ENCODE measurements at places on chromosomes 12 and 14. TPM values are rescaled to one million over a fixed set of nuclear protein-coding genes. Genes with fewer than 3 reads are reported as not detected.

GRCh38 chr14:94517248-94517640 lies 8.0 kb upstream of the SERPINA12 start:
- no peaks in the 10 kb centered on the region for H3K36me3 ChIP-seq
- no peak overlapping the region for H3K4me3 ChIP-seq
- DNase-seq, result no peak
- no peaks in the 10 kb centered on the region for H3K27me3 ChIP-seq

GRCh38 chr14:98018628-98019027 lies 1221.4 kb downstream of the VRK1 start:
- no peaks in the 10 kb centered on the region for H3K4me1 ChIP-seq
- no peak for DNase-seq
- no peaks in the 10 kb centered on the region for H3K27me3 ChIP-seq
- no peak overlapping the region for H3K27ac ChIP-seq

EPYC gene
- total RNA-seq, result not detected

DNA sequence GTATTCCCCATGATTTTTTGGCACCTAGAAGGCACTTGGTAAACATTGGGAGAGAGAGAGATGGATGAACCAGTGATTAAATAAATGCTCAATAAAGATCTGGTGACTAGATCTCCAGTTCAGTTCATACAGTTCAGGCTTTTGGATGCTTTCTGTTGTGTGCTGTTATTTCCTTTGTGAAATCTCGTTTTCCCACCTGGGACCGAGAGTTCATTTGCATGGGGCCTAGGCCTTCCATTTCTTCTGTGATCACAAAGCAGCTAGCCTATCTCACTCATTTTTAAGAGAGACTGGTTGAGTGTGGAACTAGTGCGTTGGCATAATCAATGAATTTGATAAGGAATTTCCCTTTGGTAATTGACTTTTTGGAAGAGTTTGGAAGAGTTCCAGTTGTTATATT lies 104.0 kb downstream of the VRK1 start:
- H3K4me1 ChIP-seq, result no peaks in the 10 kb centered on the region
- no peaks in the 10 kb centered on the region for H3K36me3 ChIP-seq
- H3K27me3 ChIP-seq, result no peaks in the 10 kb centered on the region
- DNase-seq, result no peak
- no peak overlapping the region for H3K4me3 ChIP-seq
- no peak overlapping the region for H3K27ac ChIP-seq

- peaks cover 8% of the 10 kb centered on the region for H3K4me1 ChIP-seq
- H3K27ac ChIP-seq, result no peak overlapping the region
Measured at GRCh38 chr12:52517005-52517835, 3.0 kb downstream of the KRT5 start.

GRCh38 chr14:76872796-76873432 lies 46.7 kb downstream of the LRRC74A start:
- no peak overlapping the region for H3K27ac ChIP-seq
- no peaks in the 10 kb centered on the region for H3K36me3 ChIP-seq
- peak; percentile 27 for DNase-seq

- H3K36me3 ChIP-seq, result no peaks in the 10 kb centered on the region
- H3K27me3 ChIP-seq, result peaks cover 5% of the 10 kb centered on the region
- no peak overlapping the region for H3K27ac ChIP-seq
- DNase-seq, result no peak
- no peak overlapping the region for H3K4me3 ChIP-seq
Measured at GRCh38 chr12:121090586-121091514, 41.8 kb upstream of the P2RX7 start.

- H3K27me3 ChIP-seq, result no peaks in the 10 kb centered on the region
- no peak overlapping the region for H3K27ac ChIP-seq
- DNase-seq, result no peak
- no peak overlapping the region for H3K4me3 ChIP-seq
- H3K36me3 ChIP-seq, result no peaks in the 10 kb centered on the region
Measured at GRCh38 chr14:33375786-33376185, 437.1 kb downstream of the NPAS3 start.

SOCS4 gene
- total RNA-seq, result 19.9 TPM

DNA sequence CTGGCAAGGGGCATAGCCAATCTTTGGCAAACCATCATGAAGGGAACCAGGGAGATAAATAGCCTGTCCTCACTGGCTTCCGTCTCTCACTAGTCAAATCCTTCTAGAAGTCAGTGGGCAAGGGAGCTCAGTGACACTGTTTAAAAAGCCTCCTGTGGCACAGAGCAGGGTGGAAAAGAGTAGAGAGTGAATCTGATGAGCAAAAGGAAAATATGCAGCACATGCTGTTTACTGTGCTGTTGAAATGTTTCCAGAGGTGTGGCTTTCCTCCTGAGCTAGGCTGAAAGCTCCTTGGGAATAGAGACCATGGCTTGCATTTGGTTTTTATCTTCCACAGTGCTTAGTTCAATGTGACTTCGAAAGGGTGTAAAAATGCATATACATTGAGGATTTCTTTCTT lies 7.7 kb upstream of the DYRK2 start:
- H3K4me1 ChIP-seq, result no peaks in the 10 kb centered on the region
- no peak overlapping the region for H3K4me3 ChIP-seq
- H3K27ac ChIP-seq, result no peak overlapping the region
- no peaks in the 10 kb centered on the region for H3K36me3 ChIP-seq
- no peak for DNase-seq

TTC5 gene
- 10.0 TPM for total RNA-seq

GRCh38 chr12:125744201-125744600 lies 679.0 kb downstream of the AACS start:
- DNase-seq, result no peak
- H3K27me3 ChIP-seq, result no peaks in the 10 kb centered on the region
- H3K36me3 ChIP-seq, result no peaks in the 10 kb centered on the region

DNA sequence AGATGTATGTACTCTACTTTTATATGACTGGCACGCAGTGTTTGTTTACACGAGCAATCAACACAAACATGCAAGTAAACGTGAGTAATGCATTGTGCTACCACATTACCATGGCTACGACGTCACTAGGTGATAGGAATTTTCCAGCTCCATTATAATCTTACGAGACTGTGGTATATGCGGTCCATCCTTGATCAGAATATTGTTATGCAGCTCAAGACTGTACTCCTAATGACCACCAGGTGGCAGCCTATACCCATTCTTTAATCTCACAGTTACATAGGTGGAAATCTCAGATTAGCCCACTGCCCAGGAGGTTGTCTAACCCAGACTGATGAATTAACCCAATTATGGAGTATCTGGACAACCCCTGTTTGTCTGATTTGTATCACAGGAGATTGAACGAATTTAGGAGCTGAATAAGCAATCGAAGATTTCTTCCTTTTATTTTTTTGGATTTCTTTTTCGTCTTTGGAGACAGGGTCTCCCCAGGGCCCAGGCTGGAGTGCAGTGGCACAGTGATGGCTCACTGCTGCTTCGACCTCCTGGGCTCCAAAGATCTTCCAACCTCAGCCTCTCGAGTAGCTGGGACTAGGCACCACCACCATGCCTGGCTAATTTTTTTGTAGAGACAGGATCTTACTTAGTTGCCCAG lies 8.7 kb upstream of the TESPA1 start:
- H3K4me1 ChIP-seq, result no peaks in the 10 kb centered on the region
- H3K27ac ChIP-seq, result no peak overlapping the region
- peak; percentile 58 for DNase-seq

- H3K36me3 ChIP-seq, result no peaks in the 10 kb centered on the region
- no peak overlapping the region for H3K27ac ChIP-seq
- no peak for DNase-seq
- no peak overlapping the region for H3K4me3 ChIP-seq
- H3K4me1 ChIP-seq, result no peaks in the 10 kb centered on the region
- H3K27me3 ChIP-seq, result no peaks in the 10 kb centered on the region
Measured at GRCh38 chr12:31440586-31440985, 114.6 kb upstream of the SINHCAF start.

RNASE2 gene
- total RNA-seq, result not detected

KRT6C gene
- not detected for total RNA-seq

PKP2 gene
- 2.2 TPM for total RNA-seq

DNA sequence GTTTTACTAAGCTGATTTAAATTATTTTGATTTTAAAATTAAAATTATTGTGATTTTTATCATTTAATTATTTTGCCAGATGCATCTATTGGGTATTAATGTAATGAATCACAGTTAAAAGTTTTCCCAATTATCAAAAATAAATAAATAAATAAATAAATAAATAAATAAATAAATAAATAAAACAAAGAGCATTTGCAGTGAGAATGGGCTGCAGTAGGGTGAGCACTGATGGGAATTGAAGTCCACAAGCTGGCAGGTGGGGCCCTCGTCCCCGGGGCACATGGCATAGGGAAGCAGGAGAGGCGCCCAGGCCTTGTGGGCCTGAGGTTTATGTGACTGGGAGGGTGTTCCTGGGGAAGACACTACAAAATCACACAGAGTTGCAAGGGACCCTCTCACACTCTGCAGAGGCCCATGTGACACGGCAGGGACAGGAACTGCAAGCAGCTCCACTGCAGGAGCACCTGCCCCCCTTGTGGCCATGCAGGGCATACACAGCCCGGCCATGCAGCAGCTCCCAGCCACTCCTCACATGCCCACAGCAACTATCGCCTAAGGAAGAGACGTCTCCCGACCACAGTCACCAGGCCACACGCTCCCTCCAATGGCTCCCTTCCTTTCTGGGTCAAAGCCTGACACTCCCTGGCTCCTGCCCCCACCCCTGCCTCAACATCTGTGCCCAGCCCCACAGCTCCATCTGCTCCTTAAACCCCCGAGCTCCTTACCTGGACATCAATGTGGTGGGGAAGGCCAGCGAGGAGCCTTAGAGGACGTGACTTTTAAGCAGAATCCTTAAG lies 256.3 kb upstream of the SFSWAP start:
- no peak overlapping the region for H3K4me3 ChIP-seq
- no peak overlapping the region for H3K27ac ChIP-seq
- DNase-seq, result peak; percentile 13
- H3K36me3 ChIP-seq, result no peaks in the 10 kb centered on the region
- H3K4me1 ChIP-seq, result no peaks in the 10 kb centered on the region
- H3K27me3 ChIP-seq, result peaks cover 9% of the 10 kb centered on the region

DNA sequence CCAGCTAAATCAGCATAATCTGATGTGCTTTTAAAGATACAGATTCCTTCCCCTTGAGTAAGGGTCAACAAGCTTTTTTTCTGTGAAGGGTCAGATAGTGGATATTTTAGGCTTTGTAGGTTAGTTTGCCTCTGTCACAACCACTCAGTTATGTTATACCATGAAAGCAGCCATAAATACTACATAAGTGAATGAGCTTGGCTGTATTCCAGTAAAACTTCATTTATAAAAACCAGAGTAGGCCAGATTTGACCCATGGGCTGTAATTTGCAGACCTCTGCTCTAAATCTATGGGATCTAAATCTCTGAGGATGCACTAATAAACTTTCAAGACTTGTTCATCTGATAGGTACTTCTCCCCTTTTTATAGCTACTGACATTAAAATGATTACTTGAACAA lies 47.7 kb downstream of the LEMD3 start:
- H3K36me3 ChIP-seq, result no peaks in the 10 kb centered on the region
- H3K27ac ChIP-seq, result no peak overlapping the region
- H3K4me1 ChIP-seq, result no peaks in the 10 kb centered on the region
- no peak for DNase-seq
